IMR-90 (cell line): ENCODE measurements at places on chromosomes 6 and 20. TPM values are rescaled to one million over a fixed set of nuclear protein-coding genes. Genes with fewer than 3 reads are reported as not detected.
A peak's percentile ranks its signal among the peaks of the same experiment; 100 is the strongest.

GRCh38 chr20:24764794-24765202, 184.3 kb upstream of the CST7 start:
- no peak for DNase-seq

DNA sequence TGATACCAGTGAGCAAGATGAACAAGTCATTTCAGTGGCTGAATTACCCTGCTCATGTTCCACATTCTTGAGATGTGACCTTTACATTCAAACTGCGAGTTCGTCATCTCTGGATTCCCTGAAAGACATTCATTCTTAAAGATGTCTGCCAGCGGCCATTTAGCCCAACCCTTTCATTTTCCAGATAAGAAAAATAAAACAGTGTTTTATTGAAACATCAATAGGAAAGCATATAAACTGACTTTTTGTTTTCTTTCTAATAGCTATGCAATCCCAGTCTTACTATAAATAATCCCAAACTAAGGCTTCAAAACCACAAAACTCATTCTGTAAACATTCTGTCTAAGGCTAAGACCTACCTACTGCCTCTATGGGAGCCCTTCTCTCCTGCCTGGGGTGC, 134.0 kb downstream of the SAMD5 start:
- DNase-seq: peak; percentile 85

DNA sequence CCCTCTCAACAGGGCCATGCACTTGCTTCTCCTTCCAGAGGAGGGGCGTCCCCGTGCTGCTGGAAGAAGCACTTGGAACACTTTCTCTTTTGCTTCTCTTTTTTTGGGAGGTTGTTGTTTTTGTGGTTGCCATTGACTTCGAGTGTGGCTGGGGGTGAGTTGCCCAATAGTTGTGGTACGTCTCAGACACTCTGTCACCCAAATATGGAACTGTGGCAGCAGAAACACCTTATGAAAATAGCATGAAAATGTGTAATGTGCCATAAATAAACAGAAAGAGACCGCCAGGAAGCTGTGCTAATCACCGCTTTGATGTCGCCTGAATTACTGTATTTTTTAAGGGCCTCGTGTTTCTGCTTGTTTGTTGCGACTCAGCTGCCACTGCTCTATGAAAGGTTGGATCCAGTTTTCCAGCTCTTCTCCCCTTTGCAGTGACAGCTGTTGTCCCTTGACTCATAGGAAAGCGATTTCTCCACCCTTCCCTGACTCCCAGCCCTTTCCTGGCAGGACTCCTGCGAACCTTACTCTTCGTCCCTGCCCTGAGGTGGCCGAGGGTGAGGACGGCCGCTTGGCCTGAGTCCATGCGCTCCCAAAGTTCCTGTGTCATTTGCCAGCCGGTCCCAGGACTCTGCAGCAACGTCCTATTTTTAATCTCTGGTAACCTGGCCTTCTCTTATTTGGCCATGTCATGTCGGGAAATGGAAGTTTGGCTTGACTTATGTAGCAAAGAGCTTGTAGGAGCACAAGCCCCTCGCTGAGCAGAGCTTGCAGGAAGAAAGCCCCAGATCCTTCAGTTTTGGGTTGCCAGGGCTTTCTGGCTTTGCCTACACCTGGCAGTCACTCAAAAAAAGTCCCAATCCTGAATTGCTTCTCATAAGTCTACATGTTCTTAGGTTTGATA, 694.6 kb downstream of the QKI start:
- DNase-seq: no peak

DNA sequence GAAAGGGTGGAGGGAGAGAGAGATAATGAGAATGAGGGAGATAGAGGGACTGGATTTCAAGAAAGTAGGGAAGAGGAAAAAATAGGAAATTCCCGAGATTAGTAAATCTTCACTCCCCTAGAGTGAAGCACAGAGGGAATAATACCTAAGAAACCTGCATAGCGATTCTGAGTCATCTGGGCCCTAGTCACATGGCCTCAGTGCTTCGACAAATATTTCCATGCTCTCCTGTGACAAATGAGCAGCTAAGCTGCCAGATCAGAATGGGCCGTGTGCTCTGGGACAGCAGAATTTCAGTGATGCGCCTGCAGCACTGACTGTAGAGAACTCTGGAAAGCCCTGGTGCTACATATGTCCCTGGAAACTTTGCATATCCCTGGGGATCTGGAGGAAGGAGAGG, 48.6 kb upstream of the GRIK2 start:
- DNase-seq: no peak

DNA sequence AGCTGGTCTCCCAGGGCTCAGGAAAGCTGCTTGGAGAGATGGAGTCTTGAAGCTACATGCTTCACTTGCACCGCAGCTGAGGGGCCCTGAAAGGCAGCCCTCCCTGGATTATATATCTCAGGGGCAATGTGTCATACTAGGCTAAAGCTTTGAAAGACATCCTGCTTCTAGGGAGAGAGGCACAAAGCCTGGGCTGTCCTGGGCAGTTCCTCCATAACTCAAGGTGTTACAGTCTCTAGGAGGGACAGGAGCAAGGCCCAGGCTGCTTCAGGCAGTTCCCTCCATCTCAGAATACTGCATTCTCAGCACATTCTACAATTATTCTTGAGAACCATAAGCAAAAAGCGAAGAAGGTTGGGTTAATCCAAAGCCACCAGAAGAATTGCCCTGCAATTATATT, 22.0 kb upstream of the TXNDC5 start:
- DNase-seq: no peak

Gene SLC52A3
- not detected in 2 replicates for total RNA-seq
